ENCODE measurements at places on chromosomes 16 and 17.

- no peak for DNase-seq
These were observed 2.8 kb upstream of the NXPH3 start for GRCh38 chr17:49572806-49573420.

GRCh38 chr17:59845595-59846393 is 46.9 kb downstream of the TUBD1 start:
- DNase-seq = peak; percentile 91

GRCh38 chr17:54947396-54947795 is 21.1 kb downstream of the COX11 start:
- DNase-seq = no peak

- peak; percentile 6 for DNase-seq
These were observed 260.1 kb downstream of the IRX3 start for GRCh38 chr16:54026456-54026855.

- DNase-seq = no peak
These were observed 29.3 kb upstream of the SPACA3 start for GRCh38 chr17:32962320-32962711.

GRCh38 chr17:16880843-16881230 is 91.1 kb downstream of the TNFRSF13B start:
- DNase-seq = no peak

DNA sequence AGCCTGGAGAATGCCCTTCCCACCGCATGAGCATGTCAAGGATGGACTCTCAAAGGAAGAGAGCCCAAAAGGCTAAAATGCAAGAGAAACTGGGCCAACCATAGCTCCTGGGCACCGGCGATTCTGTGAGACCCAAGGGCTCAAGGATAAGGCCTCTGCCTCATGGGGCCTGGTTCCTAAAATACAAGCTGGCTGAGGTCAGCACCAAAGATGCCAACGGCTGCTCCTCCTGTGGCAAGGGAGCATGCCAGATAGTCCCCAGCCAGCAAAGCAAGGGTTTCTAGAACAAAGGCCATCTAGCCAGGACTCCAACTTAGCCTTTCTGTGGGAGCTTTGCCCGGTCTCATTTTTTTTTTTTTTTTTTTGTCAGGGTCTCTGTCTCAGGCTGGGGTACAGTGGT is 20.1 kb downstream of the GPRC5B start:
- DNase-seq = no peak

GRCh38 chr17:68449021-68449739 is 8.1 kb downstream of the WIPI1 start:
- no peak for DNase-seq

DNA sequence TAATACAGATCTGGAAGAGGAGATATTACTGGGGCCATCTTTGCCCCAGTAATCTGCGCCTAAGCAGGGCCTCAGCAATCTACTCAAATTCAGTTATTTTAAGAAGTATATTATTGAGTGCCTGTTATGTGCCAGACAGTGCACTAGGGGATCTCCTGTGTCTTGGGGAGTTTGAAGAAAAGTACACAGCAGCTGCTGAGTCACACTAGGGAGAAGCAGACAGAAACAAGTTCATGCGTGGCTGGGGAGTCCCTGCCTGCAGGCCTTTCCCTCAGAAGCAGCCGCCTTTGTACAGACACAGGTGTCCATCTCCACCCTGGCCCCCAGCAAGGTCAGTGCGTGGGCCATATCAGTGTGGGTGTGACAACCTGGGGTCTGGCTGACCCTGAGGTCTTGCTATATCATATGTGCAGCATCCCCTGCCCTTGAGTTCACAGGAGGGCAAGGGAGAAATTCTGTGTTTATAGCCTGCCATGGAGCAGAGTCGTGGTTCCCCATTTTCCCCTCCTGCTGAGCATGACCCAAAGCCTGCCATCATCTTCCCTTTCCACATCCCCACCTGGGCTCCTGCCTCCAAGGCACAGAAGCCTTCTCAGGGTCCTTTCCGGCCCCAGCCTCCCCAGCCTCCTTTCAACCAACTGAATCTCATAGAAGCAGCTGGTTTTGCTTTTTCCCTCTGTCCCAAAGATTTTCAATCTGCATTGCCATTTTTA is 229.9 kb upstream of the SDK2 start:
- peak; percentile 21 for DNase-seq

DNA sequence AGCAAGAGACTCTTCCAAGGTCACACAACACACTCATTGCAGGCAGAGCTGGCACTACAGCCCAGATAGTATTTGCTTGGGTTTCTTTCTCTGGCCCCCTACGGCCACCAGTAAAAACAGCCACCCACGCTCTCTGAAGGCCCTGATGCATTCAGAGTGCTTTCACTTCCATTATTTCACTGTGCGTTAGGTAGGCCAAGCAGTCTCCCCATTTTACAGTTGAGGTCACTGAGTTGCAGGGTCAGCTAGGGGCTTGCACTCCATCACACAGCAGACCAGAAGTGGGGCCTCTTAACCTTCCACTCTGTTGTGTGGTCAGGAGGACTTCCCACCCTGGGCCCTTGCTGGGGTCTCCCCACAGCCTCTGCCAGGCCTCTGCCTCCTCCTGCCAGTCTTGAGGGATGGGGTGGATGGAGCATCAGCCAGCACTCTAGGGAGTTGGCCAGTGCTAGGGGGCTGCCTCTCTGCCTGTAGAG is 2.5 kb downstream of the TBX21 start:
- no peak for DNase-seq

DNA sequence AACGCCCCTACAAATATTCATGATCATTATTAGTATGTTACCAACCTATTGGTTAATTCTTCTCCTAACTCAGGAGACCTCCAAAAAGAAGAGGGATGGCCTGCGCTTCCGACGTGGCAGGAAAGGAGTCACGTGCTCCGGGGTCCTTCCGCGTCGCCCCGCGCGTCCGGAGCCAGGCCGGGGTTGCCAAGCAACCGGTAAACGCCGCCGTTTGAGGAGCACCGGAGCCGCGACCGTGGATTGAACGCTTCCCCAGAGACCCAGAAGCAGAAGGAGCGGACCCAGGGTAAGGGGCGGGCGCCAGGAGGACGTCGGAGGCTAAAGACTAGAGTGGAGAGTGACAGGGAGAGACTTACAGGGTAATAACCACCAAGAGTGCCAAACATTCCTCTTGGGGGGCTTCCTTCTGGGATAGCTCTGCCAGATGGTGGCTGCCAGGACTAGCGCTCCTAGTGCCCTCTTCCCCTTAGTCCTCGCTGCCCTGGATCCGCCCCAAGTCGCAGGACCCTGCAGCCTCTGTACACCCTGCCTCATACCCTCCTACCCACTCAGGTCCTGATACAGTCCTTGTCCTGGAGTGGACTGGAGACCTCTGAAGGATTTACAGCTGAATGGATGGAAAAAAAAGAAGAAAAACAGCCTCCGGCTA is at the start of gene DNAI2:
TSS of gene DNAI2 (plus strand) at position 175 of the 649 bp plus-strand sequence. CDS start 7,584 bp downstream, outside the sequence.
- DNase-seq = no peak

GRCh38 chr16:11138769-11139325 is 117.2 kb downstream of the SOCS1 start:
- no peak for DNase-seq

DNA sequence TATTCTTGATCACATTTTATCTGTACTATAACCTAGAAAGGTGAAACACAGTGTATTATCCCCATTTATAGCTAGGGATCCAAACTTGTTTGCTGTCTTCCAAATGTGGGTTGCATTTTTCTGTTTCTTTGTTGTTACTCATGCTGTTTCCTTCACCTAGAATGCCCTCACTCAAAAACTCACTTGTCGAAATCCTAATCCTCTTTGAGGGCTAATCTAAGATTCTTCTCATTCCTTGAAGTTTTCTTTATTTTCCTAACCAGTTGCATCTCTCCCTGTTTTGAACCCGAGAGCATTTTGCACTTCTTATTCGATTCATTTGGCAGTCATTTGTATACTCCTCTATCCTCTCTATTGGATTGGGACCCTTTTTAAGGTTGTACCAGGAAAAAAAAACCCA is 9.6 kb downstream of the CALCOCO2 start:
- DNase-seq = no peak

DNA sequence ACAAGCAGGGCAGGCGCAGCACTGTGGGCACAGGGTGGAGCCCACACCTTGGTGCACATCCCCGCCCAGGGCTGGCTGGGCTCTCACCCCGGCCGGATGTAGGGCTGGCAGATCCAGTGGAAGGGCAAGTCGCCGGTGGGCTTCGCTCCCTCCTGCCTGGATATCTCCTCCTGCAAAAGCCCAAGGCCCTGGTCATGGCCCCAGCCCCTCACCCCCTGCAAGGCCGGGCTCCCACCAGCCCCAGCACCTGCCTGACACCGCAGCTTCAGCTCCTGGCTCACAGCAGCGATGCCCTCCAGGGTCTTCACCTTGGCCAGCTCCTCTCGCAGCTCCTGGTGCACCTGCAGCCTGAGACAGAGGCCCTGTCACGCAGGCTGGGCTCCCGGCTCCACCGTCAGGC is 5.0 kb downstream of the DUS1L start:
- no peak for DNase-seq

DNA sequence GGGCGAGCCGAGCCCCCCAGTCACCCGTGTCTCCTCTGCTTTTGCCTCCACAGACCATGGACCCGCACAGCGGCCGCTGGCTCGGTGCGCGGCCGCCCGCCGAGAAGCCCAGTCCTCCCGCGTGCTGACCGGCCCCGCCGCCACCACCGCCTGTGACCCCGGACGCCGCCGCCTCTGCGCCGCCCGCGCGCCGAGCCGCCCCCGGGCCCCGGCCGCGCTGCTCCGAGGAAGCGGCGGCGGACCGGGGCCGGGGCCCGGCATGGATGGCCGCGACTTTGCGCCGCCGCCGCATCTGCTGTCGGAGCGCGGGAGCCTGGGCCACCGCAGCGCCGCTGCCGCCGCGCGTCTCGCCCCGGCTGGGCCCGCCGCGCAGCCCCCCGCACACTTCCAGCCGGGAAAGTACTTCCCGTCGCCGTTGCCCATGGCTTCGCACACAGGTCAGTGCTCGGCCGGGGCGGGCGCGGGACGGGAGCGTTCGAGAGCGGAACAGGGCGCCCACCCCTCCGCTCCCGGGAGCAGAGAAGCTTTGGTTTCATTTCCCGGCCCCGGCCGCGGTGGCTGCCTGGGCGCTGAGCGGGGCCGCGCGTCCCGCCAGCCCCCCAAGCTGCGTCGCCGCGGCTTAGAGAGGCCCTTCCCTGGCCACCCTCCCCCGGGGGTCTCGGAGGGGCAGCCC is 4.4 kb downstream of the BAHCC1 start:
- DNase-seq = no peak

GRCh38 chr16:14196539-14196938 is 125.4 kb downstream of the MRTFB start:
- no peak for DNase-seq

- DNase-seq = no peak
These were observed 1.2 kb downstream of the SSTR5 start for GRCh38 chr16:1073566-1074378.

GRCh38 chr17:71790791-71791190 is 330.0 kb upstream of the SOX9 start:
- peak; percentile 44 for DNase-seq

GRCh38 chr16:9134306-9134705 is 42.9 kb downstream of the HAPSTR1 start:
- no peak for DNase-seq

GRCh38 chr17:16878606-16879005 is 93.3 kb downstream of the TNFRSF13B start:
- DNase-seq = no peak

DNA sequence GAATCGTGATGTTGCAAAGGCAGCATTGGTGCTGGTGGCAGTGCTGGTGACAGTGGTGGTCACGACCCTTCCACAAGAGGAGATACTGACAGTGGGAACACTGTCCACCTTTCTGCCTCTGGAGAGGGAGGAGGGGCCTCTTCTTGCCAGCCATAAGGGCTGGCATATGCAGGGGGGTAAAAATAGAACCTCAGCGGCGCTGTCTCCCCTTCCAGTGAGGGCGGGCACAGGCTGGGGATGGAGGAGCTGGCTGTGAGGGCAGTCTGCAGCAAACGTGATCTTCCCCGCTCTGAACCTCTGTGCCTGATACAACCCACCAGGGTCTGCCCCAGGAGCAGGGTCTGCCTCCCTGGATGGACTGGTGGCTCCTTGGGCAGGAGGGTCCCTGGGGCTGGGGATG is 3.4 kb downstream of the RAP1GAP2 start:
- no peak for DNase-seq

GRCh38 chr17:63395075-63395805 is 50.9 kb downstream of the CYB561 start:
- peak; percentile 89 for DNase-seq

DNA sequence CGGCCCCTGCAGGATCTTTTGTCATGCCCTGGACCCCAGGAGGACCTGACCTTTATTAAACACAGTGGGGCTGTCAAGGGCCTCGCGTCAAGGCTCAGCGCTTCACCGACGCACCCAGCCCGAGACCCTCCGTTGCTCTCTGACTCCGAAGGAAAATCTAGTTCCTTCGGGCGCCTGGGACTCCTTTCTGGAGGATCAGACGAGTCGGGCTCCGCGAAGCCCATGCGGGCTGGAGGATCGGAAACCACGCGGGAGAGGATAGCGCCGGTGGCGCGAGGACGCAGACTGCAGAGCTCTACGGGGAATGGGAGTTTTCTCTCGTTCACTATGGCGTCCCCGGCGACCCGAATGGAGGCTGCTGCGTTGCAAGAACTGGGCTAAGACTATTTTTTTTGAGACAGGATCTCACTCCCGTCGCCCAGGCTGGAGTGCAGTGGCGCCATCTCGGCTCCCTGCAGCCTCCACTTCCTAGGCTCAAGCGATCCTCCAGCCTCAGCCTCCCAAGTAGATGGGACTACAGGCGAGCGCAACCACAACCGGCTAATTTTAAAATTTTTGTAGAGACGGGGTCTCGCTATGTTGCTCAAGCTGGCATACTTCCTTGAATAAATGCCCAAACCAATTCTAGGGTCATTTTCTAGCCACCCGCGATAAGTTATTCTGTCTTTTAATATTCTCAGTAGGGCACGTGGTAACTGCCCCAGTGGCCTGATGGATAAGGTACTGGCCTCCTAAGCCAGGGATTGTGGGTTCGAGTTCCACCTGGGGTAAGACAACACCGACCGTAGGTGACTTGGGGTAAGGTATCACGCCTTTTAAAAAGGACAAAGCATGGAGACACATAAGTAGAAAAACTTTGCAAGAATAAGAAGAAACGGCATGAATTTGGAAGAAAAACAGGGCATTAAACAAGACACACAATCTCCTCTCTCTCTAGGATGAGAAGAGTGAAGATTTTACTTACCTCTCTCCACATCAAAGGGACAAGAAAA is 5.5 kb downstream of the OR1F1 start:
- DNase-seq = no peak

DNA sequence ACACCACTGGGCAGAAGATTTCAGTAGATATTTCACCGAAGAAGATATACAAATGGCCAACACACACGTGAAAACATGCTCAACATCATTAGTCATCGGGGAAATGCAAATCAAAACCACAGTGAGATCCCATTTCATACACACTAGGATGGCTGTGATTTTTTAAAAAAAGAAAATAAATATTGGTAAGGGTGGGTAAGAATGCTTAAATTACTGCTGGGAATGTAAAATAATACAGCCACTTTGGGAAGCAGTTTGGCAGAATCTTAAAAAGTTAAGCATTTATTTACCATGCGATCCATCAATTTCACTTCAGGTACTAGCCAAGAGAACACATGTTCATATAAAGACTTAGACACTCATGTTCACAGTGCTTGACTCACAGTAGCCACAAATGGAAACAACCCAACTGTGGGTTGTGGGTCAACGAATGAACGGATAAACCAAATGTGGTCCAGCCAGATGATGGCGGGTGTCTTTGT is 6.5 kb upstream of the C16orf74 start:
- DNase-seq = peak; percentile 80

All from fibroblast of mammary gland (primary cell).